ENCODE measurements at places on chromosomes 5 and 9.

- no peak for DNase-seq
Observed at GRCh38 chr5:111404270-111404769, 108.0 kb downstream of the STARD4 start.

- DNase-seq: no peak
Observed at GRCh38 chr9:127742435-127743088, 7.5 kb upstream of the TOR2A start.

GRCh38 chr9:129272348-129273025, 94.4 kb upstream of the IER5L start:
- DNase-seq: no peak

DNA sequence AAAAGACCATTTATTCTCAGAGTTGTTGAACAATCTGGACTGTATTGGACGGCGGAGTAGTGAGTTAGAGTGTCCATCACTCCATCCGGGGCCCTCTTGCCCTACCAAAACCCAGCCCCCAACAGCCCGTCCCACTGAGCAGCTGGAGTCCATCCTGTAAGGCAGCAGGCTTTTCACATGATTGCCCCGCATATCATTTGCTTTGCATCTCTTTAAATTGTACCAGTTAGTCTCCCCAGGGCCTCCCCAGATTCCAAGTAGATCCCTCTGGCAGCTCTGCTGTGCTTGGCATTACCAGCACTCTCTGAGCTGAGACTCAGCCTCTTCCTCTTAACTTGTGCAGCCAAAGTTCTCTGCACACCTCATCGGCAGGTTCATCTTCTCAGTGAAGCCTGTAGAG, 48.6 kb upstream of the ADCY2 start:
- no peak for DNase-seq

DNA sequence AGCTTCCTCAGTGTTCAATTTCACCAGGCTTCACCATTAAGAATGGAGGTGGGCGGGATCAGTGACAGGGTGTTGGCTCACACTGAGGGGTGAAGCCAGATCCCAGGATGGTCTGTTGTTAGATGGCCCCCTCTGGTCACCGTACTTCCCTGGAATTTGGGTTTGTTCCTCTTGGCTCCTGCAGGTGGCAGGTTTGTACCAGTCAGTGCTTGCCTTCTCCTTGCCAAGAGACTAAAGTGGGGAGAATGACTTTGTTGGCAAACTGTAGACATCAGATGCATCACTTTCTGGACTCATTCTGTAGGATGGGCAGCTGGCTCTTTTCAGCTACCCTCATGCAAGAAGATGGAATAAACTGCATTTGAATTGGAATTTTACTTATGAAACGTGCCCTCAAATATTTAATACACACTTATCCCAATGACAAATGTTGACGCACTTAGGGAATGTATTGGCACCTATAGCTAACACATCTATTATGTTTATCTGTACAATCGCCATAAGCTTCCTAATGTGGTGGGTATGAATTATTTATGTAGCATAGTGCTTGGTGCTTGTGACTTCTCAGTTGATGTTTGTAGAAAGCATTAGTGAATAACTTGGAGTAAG, 31.4 kb upstream of the ANKRD55 start:
- DNase-seq: no peak

DNA sequence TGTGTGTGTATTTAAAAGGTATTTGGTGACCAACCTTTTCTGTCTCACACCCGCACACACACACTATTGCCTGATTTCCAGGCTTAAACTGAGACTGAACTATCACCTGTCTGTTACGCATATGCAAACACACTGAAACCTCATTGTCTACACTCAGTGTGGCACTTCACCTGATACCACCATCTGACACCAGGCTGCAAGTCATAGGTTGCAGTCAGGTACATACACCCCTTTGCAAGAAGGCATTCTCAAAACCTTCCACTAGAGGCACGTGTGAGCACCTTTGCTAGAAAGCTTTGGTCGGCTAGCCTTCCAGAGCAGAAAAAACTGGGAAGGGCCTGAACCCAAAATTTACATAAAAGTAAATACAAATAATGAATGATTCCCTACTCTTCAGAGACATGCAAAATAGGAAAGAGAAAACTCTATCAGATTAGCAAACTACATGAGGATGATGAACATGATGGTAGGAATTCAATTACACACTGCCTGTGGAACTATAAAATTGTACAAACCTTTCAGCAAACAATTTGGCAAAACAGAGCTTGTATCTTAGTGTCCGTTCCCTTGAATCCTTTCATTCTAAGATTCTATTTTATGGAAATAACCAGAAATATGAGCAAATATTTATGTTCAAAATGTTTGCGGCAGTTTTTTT, 5.9 kb upstream of the FOXD1 start:
- no peak for DNase-seq

DNA sequence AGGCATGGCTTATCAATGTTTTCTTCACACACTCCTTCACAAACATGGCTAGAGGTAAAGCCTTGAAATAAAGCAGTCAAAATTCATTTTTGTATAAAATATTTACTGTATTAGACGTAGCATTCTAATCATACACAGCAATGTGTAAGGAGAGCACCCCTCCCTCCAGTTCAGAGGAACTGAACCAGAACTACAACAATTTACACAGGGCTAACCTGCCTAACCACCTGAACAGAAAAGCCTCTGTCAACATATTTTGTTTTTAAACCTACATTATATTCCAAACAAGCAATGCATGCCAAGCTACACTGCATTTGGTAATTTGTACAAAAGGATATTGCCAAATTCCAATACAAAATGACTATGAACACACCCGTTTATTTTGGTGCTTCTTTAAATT, 41.6 kb downstream of the MLLT3 start:
- DNase-seq: no peak

DNA sequence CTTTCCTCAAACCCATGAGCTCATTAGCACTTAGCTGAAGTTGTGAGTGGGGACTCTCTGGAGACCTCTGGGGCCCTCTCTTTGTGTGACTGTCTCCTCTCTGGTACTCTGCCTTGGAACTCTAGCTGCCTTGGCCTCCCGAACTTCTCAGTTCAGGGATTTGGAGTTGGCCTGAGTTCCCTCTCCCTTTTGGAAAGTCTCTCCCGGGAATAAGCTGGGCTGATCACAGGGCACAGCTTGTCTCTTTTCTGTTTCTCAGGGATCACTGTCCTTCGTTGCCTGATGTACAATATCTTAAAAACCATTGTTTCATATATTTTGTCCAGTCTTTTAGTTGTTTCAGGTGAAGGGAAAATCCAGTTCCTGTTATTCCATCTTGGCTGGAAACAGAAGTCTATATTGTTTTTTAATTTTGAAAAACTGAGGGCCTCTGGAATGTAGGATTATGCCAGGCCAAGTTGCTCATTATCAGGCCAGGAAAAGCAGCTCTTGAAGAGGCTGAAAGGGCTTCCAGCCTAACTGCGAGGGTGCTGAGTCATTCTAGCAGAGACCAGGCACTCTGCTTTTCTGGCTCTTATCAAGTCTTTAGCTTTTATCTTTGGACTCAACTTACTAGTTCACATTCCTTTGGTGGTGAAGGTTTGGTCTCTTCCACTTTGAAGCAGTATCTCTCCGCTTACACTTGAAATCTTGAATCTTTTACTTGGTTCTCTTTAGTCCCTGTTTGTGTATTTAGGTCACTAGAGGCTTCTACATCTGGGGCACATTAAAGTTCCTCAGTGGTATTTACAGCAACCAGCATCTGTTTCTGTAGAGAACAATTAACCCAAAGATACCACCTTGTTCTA, 8.4 kb upstream of the RGS3 start:
- peak; percentile 61 for DNase-seq

GRCh38 chr5:152503206-152503605, 98.1 kb upstream of the NMUR2 start:
- DNase-seq: no peak

- DNase-seq: no peak
Observed at GRCh38 chr5:160020266-160020770, 11.4 kb downstream of the TTC1 start.

GRCh38 chr9:93898502-93899426, 56.4 kb downstream of the BARX1 start:
- DNase-seq: no peak

DNA sequence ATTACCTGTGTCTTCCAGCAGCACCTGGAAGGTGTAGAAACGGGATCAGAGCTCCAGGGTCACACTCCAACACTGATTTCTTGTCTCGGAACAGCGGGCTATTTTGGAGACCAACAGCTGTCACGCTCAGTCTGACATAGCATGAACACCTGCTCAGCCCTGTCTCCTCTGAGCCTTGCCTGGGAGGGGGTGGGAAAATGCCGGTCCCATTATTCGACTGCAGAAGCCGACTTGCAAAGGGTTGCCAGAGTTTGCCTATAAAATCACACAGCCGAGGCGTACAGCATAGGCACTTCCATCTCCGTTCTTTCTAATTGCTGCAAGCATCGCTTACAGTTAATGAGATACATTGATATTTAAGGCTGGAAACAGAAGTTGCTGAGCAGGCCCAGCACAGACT, 300.8 kb upstream of the MSX2 start:
- no peak for DNase-seq

- no peak for DNase-seq
Observed at GRCh38 chr9:21018177-21018576, 13.3 kb downstream of the HACD4 start.
